Smooth muscle cell of the brain vasculature (primary cell): ENCODE measurements at places on chromosomes 3 and 15.
A peak's percentile ranks its signal among the peaks of the same experiment; 100 is the strongest.

DNA sequence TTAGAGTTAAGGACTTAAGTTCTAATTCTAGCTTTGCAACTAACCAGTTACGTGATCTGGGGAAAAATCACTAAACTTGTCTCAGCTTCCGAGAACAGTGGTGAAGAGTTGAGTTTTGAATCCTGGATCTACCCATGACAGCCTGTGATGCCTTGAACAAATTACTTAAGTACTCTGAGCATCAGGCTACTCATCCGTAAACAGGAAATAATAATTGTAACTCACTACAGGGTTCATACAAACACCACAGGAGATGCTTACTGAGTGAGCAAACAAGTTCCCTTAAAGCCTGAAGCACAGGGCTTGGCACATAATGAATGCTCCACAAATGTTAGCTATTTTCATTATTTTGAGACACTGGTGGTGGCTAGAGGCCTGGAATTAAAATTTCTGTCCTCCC is 158.8 kb downstream of the ERC2 start:
- no peak for DNase-seq

DNA sequence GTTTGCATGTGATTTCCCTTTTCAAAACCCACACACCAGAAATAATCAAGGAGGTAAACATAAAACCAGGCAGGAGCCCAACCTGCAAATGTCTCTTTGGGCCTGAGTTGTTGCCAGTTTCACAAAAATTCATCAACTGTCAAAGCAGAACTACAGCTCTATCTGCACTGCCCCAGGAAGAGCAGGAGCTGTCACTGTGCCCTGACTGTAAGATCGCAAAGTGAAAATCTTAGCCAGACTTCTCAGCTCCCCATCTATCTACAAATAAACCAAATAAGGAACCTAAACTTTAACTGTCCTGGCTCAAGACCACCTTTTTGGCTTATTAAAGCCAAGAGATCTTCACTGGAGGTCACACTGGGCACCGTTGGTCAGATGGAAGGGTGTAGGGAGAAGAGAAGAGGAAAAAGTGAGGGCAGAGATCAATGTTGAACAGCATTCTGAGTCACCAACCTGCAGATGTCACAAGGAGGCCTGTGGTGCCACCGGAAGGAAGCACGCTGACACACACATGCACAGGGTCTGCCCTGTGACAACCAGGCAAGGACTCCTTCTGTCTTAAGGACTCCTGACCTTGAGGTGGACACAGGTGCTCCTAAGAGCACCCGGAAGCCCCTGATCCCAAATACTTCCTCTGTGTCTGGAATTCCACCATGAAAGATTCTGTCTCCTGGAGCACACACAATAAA is 58.7 kb downstream of the RPN1 start:
- DNase-seq = no peak

DNA sequence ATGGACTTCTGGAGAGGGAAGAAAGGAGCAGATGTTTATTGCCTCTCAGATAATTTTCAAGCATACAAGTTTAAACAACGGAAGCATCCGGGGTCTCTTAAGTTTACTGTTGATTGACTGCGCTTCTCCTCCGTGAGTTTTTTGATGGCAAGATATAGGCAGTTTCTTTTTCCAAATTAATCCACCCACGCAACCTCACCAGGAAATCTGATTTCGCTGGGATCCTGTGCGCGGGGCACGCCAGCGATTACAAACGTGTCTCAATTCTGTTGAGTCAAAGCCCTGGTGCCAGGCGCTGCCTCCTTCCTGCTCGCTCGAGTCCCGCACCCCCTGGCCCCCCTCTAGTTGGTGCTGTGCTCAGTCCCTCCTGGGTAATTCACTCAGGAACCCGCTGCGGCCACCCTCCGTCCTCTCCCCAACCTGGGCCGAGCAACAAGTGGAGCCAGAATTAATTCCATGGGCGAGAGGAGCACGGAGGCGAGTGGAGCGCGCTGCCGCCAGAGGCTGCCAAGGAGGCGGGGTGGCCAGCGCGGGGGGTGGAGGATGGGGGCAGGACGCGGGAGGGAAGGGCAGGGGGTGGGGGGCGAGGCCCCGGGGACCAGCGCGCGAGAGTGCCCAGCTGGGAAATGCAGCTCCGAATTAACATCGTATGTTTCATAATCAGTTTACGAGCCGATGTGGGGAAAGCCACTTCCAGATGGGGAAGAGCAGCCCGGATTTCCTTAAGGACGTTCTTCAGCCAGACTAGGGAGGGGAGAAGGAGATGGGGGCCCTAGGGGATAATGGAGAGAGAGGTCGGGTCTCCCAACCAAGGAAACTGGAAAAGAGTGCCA is 6.0 kb downstream of the WNT5A start:
- no peak for DNase-seq

- DNase-seq = no peak
Observed at GRCh38 chr15:78915341-78916087, 29.3 kb downstream of the CTSH start.

- DNase-seq = no peak
Observed at GRCh38 chr3:16884084-16884747, 539 bp upstream of the PLCL2 start.

- no peak for DNase-seq
Observed at GRCh38 chr3:23798876-23799275, 6.9 kb upstream of the UBE2E1 start.

GRCh38 chr15:87722941-87723691 is 533.4 kb downstream of the NTRK3 start:
- no peak for DNase-seq

- DNase-seq = peak; percentile 58
Observed at GRCh38 chr3:59540241-59540640, 490.4 kb upstream of the CFAP20DC start.

- no peak for DNase-seq
Observed at GRCh38 chr3:48429317-48429959, 448 bp downstream of the PLXNB1 start.

GRCh38 chr15:96029172-96029571 is 301.3 kb upstream of the NR2F2 start:
- DNase-seq = no peak

GRCh38 chr3:183393625-183394024 is 34.8 kb downstream of the MCF2L2 start:
- no peak for DNase-seq

- DNase-seq = no peak
Observed at GRCh38 chr3:78605178-78605577, 1162.6 kb downstream of the ROBO1 start.

DNA sequence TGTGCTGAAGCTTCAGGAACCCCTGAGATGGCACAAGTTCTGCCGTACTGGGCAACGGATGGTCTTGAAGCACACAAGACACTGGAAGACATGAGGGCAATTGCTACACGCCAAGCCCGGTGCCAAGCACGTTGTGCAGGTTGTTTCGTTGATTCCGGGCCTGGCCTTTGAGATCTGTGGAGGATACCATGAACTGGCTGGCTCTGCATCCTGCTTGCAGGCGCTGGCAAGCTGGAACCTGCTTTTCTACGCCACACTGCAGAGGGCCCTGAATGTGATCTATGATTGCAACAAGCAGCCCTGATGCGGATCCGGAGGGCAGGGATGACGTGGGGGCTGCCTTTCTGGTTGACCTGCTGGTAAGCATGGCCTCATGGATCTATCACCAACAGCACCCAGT is 262.5 kb upstream of the ATP10A start:
- DNase-seq = no peak

- no peak for DNase-seq
Observed at GRCh38 chr3:141367038-141367730, 1.1 kb upstream of the ZBTB38 start.

- no peak for DNase-seq
Observed at GRCh38 chr3:67712259-67712658, 57.8 kb upstream of the SUCLG2 start.

GRCh38 chr3:176939022-176939817 is 258.1 kb downstream of the TBL1XR1 start:
- peak; percentile 69 for DNase-seq

DNA sequence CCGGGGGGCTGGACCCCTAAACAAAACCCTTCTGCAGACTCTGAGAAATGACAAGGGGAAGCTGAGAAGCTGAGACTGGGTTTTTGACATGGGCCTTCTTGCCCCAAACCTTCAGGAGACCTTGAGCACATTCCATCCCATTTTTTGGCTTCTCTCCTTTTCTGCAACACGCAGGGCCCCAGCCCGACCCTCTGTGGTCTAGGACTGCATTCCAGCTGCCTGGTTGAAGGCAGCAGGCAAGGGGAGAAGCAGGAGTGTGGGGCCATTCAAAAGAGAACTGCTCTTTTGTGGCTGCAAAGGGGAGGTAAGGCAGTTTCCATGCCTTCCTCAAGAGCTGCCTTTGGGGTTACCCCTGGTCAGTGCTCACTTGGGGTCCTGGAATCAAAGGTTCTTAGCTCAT is 263.0 kb downstream of the TLE3 start:
- no peak for DNase-seq

DNA sequence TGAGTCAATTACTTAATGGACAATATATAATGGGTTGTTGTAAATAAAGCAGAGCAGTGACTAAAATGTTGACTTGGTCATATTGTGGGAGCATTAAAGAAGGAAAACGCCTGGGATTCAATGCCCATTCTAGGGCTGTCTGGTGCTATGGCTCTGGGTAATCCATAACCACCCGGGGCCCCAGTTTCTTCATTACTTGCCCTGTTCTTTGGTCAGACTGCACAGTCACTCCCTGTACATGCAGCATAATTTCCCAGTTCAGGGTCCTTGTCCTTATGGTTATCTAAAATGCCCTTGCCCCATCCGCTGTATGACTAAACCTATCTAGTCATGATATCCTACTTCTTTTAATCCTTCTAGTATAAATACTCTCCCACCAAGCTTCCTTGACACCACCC is 27.5 kb upstream of the DENND4A start:
- no peak for DNase-seq
